ENCODE measurements at places on chromosomes 16 and 17.

DNA sequence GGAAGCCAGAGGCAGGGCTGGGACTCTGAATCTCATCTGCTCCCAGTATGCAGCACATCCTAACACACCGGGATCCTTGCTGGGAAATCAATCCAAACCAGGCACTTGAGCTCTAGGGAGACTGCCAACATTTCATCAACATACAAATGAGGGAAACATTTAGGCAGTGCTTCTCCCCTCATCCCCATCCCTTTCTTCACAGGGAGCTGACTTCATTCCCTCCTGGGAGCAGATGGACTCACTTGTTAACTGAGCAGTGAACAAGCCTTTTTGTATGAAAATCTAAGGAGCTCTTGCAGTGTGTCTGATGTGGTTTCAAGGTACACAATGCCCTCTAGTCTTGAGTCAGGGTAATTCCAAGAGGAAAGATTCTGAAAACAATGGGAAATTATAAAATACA is 96.3 kb downstream of the TMEM114 start:
- no peak for DNase-seq

GRCh38 chr17:55770196-55770870 is 19.5 kb downstream of the PCTP start:
- no peak for DNase-seq

DNA sequence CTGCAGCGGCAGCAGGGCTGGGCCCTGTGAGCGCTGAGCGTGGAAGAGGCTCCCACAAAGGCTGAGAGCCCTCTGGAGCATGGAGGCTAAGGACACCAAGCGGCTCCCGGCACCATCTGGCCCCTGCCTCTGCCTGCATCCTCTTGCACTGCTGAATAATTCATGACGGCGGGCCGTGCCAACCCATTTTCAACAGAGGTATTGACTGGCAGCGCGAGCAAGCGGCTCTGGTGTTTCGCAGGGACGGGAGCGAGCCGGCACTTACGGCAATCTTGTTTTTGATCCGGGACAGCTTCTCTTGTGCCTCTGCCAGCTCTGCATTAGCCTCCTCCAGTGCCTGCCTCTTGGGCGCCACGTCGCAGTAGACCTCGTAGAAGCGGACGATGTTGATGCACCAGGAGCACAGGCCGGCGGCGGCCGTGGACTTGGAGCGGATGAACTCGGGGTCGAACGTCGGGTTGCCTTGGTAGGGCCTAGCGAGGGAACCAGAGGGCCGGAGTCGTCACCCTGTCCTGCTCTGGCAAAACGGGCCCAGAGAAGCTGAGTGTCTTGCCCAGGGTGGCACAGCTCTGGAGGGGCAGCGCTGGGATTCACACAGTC is 80.4 kb downstream of the PGS1 start:
- peak; percentile 13 for DNase-seq

DNA sequence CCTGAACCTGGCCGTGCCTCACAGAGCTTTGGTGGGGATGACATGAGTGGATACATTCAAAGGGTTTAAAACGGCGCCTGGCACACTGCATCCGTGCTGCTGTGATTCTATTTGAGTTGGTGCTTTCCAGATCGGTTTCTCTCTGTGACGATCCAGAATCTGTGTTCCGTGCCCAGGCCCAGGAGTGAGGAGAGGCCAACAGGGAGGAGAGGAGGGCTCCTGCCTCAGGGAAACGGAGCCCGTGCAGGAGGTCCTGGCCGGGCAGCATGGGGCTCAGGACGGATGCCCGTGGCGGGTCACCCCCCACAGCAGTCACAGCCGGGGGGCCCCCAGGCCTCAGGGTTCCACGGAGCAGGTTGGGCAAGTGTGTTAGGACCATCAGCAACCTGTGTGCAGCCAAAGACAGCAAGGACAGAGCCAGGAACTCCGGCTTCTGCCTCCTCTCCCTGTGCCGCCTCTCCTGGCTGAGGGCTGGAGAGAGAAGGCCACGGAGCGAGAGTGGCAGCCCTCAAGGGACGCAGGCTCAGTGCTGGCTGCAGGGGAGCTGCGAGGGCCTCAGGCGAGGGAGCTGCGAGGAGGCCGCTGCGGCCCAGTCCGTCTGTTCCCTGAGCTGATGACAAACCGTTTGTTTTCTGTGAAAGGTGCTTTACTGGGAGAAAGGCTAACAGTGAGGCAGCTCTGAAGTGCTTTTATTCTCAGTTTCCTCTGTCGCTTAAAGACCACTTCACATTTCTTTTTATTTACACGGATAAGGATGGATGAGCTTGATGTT is 99.3 kb downstream of the METRNL start:
- no peak for DNase-seq

DNA sequence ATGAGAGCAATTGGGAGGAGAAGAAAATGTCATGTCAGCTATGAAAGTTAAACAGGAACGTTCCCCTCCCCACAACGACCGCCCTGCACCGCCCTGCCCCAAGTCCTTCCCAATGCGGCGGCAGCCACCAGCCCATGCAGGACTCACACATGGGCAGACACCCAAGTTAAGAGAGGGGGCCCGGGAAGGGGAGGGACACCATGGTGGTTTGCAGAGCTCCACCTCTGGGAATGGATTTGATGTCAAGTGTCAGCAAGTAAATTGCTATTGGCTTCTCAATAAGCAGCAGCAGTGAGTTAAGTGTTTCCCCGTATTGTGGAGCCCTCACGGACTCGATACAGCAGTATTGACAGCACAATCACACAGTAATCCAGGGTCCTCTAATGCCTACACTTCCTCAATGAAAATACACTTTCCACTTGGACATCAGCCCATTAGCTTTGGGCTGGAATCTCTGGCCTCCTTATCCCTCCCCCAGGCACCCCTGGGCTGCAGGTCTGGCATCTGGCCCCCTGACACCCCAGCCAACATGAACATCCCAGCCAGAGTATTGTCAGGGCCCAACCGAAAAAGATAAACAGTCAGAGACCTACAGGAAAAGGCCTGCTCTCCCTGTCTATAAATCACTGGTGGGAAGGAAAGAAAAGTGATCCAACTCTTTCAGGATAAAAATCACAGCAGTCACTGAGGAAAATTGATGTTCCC is 22.6 kb downstream of the ZFHX3 start:
- no peak for DNase-seq

GRCh38 chr16:54540525-54541180 is 254.1 kb upstream of the IRX3 start:
- DNase-seq: no peak

DNA sequence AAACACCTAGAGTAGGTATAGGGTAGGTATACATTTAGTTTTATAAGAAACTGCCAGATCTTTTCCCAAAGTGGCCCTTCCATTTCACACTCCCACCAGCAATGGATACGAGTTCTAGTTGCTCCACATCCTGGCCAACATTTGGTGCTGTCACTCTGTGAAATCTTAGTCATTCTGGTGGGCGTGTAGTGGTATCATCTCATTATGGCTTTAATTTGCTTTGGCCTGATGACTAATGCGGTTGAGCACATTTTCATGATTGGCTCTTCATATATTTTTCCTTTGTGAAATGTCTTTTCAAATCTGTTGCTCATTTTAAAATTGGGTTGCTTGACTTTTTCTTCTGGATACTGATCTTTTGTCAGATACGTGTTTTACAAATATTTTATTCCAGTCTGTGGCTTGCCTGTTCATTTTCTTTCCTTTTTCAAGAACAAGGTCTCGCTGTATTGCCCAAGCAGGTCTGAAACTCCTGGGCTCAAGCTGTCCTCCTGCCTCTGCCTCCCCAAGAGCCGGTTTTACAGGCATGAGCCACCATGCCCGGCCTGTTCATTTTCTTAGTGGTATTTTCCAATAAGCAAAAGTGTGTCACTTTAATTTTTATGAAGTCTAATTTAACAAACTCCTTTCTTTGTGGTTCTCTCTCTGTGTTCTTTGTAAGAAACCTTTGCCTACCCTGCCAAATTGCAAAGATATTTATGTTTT is 192.4 kb downstream of the SEC14L1 start:
- DNase-seq: no peak

DNA sequence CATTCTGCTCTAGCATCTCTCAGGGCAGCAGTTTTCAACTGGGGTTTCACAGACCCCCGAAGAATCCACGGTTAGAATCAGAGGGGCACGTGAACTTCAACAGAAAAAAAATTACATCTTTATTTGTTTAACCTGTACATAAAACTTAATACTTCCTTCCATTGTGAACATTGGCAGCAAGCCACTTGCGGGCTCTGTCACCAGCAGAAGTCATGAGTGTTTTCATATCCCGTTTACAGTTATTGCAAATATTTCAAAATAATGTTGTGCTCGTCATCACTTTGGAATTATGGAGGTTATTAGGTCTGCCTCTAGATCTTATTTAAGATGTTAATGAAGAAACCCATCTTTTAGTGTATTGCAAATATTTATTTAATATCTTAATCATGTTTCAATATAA is 109.8 kb downstream of the SDR42E1 start:
- DNase-seq: no peak

- no peak for DNase-seq
Observed at GRCh38 chr16:56400458-56400857, 24.9 kb downstream of the AMFR start.

- DNase-seq: no peak
Observed at GRCh38 chr17:75316253-75316652, 27.0 kb upstream of the SLC25A19 start.

- DNase-seq: no peak
Observed at GRCh38 chr17:31674717-31675349, 184.2 kb downstream of the COPRS start.

DNA sequence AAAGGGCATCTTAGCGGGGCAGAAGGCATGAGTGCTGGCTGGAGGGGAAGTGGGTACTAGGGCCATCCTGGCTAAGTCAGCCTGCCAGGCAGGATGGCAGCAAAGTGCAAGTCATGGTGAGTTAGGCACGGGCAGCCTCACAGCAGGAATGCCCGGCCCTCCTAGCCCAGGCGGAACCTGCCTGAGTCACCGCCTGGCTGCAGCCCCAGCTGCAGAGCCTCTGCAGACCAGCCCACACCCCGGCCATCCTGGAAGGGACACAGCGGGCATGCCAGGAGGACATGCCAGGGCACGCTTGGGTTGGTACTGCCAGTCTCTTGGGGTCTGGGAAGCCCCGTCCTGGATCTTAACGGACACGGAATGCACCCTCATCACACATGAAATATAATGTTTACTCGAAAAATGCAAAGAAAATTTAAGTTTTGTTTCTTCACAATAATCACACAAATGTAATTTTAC is 5.0 kb upstream of the ALDH3A1 start:
- DNase-seq: no peak

GRCh38 chr16:49019081-49019633 is 262.5 kb downstream of the CBLN1 start:
- peak; percentile 98 for DNase-seq

- DNase-seq: no peak
Observed at GRCh38 chr16:2436110-2436509, 6.9 kb downstream of the CCNF start.

GRCh38 chr17:4057731-4058130 is 85.1 kb downstream of the ZZEF1 start:
- DNase-seq: no peak

DNA sequence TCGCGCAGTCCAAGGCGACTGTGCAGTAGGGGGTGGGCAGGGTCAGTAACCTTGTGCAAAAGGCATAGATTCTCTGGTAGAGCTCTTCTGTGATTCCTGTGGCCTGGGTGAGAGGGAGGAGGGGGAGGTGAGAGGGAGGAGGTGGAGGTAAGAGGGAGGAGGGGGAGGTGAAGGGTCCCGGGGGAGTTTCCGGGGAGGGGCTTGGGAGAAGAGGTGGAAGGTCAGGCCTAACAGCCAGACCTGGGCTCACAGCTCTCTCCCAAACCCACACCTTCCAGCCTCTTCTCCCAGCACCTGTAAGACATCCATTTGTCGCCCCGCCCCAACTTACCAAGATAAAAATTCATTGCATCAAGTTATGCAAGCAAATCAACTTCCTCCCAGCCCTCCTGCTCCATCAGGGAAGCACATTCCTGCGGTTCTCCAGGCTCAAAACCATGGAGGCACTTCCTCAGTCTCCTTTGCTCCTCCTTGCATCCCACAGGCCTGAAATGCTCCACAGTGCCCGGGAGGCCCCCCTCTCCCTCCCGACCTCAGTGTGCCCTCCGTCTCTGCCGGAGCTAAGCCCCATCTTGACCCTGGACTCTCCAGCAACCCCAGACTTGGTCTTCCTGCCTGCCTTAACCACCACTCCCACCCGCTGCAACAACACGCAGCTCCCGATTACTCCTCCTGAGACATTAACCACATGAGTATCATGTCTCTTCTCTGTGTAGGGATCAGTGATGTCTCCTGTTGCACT is 30.5 kb downstream of the PIK3R6 start:
- no peak for DNase-seq

- DNase-seq: no peak
Observed at GRCh38 chr17:41773190-41773588, 13.3 kb downstream of the JUP start.

DNA sequence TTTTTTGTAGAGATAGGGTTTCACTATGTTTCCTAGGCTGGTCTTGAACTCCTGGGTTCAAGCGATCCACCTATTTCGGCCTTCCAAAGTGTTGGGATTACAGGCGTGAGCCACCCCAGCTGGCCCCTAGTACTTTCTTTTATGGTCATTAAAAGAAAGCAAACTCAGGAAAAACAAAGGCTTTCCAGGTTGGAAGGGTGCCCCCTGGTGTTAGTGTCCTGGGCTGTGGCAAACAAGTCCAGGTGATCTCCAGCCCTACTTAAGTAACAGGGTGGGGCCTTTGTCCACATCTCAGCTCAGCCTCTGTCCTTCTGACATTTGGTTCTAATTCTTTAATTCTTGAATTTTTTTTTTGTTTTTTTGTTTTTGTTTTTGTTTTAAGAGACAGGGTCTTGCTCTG is 6.9 kb downstream of the IGFBP4 start:
- DNase-seq: no peak

- DNase-seq: no peak
Observed at GRCh38 chr16:75589306-75589705, 23.1 kb downstream of the GABARAPL2 start.

- DNase-seq: no peak
Observed at GRCh38 chr17:40327735-40328385, 18.9 kb downstream of the RARA start.

- DNase-seq: no peak
Observed at GRCh38 chr17:70041540-70041939, 33.5 kb upstream of the KCNJ16 start.

GRCh38 chr17:17048106-17048505 is 5.8 kb downstream of the MPRIP start:
- no peak for DNase-seq

DNA sequence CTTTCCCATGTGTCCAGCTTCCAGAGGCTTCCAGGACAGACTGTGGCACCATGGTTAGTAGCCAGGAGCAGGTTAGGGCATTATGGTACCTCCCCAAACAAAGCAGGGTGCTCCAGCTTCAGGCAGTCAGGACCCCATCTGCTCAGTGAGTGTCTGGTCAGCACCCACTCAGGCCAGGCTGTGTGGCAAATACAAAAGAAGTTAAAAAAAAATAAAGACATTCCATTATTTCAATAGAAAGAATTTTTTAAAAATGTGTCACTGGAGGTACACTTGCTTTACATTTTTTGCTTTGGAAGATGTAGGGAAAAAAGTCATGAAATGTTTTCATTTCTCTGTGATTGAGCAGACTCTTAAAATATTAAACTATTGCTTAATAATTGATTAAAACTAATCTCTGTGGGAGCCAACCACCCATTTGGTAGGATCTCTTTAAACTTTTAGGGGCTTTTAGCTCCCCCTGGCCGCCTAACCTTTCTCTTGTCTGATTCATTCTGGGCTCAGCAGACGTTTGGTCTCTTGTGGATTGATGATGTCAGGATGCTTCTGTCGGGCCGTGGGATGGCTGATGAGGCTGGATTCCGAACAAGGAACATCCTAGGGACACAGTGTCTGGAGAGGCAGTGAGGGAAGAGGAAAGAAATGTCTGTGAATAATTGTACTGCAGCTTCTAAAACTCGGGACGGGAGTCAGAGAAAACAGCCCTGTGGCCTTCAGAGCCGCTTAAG is 28.4 kb upstream of the NPTX1 start:
- no peak for DNase-seq
